ENCODE measurements at places on chromosomes 2 and 18.

- DNase-seq = no peak
These were observed 261.2 kb downstream of the SUCLG1 start for GRCh38 chr2:84197901-84198300.

DNA sequence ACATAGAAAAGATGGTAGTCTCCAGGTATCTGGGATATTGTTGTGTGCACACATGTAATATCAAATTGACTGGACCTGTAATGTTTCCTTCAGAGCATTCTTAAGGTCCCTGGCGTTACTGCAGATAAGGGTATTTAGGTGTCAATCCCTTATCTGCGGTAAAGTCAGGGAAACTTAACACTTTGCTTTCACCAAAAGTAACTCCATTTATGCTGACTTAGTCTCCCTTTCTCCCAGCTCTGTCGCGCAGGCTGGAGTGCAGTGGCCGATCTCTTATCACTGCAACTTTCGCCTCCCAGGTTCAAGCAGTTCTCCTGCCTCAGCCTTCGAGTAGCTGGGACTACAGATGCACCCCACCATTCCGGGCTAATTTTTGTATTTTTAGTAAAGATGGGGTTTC, 1.8 kb downstream of the CNNM3 start:
- no peak for DNase-seq

- DNase-seq = no peak
These were observed 9.4 kb downstream of the ABCG8 start for GRCh38 chr2:43848214-43848613.

DNA sequence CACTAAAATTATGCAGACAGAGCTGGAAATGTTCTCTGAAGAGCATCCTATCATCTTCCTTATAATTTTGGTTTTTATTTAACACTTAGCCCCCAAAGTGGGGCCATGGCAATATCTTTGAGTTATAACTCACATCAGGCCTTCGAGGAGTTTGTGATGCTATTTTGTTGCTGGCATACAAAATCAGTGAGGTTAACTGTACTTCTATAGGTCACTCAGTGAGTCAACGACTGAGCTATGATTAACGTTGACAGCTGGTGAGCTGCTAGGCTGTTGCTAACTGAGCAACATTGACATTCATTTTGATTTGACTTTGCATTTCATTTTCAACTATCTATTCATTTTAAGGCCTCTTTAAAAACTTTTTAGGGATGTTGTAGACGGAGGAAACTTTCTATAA, 50.0 kb downstream of the GPD2 start:
- DNase-seq = no peak

GRCh38 chr2:221350616-221351015, 221.5 kb downstream of the EPHA4 start:
- DNase-seq = no peak

DNA sequence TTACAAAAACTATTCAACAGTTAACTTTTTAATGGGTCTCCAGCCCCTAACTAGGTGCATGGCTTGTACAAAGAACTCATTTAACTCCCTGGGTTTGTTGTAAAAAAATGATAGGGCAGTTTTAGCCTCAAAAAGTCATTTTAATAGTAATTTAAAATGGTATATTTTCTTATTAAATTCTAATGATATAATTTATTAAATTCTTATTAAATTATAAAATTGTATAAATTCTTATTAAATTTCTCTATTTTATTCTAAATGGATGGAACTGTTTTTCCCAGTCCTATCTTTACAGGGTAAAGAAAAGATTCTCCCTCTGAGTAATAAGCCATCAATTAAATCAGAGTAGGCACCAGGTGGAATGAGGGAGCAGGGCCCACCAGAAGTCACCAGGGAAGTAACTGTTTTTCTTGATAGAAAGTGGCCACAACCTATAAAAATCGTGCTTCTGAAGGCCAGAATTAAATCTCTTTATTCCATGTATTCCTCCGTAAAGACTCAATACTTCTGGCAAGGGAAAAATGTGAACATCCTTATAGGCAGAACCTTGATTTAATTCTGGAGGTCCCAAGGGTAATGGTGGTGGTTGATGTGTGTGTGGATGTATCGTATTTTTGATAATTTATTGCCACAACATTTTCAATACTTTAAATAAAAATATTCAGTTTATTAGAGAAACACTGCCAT, 814 bp downstream of the FKBP7 start:
- DNase-seq = no peak

GRCh38 chr18:69759046-69759445, 188.6 kb downstream of the CD226 start:
- DNase-seq = no peak

DNA sequence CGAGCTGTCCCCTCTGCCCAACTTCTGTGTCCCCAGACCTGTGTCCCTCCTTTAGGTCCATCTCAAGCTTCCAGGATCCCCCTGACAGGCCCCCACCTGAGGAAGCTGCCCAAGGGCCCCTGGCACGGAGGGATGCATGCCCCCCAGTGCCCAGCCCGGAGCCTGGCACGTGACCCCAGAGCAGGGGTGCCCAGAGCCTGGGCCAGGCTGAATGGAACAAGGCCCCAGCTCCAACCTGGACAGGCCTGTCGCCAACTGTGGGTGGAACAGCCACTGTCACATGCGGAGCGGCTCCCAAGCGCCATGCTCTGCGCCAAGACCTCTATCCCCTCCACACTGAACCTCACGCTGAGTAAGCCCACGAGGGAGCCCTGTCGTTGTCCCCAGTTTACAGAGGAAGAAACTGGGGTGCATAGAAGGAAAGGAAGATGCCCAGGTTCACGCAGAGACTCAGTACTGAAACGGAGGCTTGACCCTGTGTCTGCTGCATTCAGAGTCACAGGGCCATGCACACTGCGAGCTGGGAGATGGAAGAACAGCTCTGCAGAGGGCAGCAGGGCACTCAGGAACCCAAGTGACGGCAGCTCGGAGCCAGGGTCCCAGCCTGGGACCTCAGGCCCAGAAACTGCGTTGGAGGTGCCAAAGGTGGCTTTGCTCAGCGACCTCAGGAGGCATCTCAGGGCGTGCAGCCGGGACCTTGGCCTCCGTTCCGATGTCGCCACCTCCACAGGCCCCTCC, 5.5 kb upstream of the ECEL1 start:
- no peak for DNase-seq

GRCh38 chr2:37558623-37559022, 112.8 kb downstream of the CDC42EP3 start:
- DNase-seq = no peak

DNA sequence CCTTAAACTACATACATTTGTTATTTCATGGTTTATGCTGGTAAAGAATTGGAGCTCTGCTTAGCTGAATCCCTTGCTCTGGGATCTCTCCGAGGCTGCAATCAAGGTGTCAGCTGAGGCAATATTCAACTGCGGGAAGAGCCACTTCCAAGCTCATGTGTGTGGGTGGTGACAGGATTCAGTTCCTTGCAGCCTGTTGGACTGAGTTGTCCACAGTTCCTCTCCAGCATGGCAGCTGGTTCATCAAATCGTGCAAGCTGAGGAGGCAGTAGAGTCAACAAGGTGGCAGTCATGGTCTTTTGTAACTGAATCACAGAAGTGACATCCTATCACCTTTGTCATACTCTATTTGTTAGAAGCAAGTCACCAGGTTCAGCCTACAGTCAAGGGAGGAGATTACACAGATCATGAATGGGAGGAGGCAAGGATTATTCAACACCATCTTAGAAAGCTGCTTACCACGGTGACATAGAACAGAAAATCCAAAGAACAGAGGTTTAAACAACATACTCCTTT, 56.9 kb downstream of the CTIF start:
- DNase-seq = no peak

- no peak for DNase-seq
These were observed 142.7 kb upstream of the SLC39A10 start for GRCh38 chr2:195514365-195514764.

DNA sequence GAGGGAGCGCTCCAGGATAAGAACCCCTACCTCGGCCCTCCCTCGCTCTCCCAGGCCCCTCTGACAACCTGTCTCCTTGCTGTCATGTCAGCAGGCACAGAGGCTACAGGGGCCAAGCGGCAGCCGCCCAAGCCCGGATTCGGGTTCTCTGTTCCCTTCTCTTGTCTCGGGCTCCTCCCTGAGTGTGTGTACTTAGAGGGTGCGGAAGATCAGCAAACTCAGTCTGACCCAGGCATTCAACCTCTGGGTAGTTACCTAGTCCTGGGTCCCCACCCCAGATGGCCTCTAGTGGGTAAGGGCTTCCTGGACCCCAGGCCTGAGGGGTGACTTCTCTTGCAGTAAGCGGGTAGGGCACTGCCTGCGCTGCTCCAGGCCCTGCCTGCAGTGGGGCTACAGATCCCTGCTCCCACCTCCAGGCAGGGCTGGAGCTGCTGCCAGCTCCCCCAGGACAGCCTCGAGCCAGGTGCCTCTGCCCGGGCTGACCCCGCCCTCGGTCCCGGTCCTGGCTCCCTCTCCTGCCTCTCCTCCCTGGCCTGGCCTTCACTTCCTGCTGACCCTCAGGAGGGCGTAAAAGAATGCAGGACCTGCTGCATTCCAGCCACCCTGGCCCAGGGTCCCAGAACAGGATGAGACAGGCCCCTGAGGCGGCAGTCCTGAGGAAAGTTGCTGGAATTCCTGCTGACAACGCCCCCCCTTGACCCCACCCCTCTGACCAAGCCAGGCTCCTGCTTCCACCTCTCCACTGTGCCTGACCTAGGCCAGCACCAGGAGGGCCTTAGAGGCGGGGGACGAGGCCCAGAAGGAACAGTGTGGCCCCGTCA, 22.0 kb downstream of the GPC1 start:
- DNase-seq = no peak

DNA sequence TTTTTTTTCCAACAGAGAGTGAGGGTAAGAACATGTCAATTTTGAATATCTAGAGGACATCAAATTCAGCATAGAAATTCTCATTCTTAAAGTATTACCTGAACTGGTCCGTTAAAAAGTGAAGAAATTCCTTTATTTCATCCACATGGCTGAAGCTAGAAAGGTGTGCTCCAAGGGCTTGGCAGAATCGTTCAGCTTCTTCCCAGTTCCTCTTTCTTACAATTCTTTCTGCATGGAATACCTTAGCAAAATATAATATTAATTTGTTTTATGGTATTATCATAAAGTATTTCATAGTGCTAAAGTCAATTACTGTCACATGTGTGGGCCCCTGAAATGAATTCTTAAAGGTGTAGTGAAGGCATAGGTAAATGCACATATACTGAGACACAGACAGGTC, 74.3 kb upstream of the CD302 start:
- DNase-seq = no peak
